NCI-H1105 (cell line): ENCODE measurements at places on chromosomes 2 and 18.

- no peak for DNase-seq
These were observed 26.3 kb downstream of the KIF3C start for GRCh38 chr2:25955869-25956535.

DNA sequence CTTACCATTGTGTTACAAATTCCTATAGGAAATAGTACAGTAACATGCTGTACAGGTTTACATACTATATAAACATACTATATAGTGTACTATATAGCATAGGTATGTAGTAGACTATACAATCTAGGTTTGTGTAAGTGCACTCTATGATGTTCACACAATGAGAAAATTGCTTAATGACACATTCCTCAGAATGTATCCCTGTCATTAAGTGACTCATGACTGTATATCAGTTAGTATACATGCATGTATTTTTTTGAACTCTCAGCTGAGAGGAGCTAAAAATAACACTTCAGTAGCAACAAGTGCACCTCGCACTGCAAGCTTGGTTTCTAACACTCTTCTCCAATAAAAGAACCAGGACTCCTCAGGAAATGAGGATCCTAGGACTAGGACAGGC is 19.5 kb upstream of the ASXL3 start:
- DNase-seq = no peak

GRCh38 chr2:148658807-148659722 is 14.5 kb downstream of the EPC2 start:
- DNase-seq = no peak

GRCh38 chr18:60888071-60888624 is 445.1 kb upstream of the CDH20 start:
- DNase-seq = no peak

GRCh38 chr2:51698021-51698420 is 666.1 kb upstream of the NRXN1 start:
- DNase-seq = no peak

DNA sequence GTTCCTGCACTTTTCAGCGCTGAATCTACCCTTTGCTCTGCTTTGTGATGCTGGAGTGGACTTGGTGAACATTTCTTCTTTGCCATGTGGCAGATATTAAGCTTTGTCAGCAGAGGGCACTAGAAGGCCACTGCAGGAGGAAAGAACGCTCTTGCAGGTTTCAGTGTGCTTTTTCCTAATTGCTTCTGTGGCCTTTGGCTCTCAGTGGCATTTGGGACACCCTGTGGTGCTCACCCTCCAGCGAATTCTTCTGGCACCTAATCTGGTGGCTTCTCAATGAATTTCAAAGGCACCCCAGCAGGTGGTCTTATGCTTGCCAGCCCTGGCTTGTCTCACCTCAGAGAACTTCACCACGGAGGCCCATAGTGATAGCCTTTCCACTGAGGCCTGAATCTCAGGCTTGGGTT is 146.7 kb downstream of the MYO3B start:
- DNase-seq = no peak

DNA sequence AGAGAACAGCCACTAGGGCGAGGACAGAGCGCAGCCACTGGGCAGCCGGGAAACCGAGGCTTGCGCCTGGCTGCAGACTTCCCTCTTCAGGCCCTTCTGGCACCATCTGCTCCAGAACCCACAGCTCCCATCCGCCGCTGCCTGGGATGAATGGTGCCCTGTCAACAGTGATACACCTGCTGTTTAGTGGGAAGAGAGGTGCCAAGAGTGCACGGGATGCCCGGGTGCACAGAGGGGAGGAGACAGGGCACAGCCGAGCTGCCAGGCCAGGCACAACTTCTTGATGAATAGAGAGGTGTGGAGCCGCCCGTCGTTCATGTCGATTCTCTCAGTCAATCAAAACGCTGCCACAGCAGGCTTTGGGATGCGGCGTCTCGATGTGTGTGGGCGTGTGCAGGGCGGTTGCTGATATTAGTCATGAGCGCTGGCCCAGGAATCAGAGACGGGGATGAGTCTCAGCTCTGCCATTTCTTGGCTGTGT is 39.5 kb downstream of the RRM2 start:
- DNase-seq = peak; percentile 83

DNA sequence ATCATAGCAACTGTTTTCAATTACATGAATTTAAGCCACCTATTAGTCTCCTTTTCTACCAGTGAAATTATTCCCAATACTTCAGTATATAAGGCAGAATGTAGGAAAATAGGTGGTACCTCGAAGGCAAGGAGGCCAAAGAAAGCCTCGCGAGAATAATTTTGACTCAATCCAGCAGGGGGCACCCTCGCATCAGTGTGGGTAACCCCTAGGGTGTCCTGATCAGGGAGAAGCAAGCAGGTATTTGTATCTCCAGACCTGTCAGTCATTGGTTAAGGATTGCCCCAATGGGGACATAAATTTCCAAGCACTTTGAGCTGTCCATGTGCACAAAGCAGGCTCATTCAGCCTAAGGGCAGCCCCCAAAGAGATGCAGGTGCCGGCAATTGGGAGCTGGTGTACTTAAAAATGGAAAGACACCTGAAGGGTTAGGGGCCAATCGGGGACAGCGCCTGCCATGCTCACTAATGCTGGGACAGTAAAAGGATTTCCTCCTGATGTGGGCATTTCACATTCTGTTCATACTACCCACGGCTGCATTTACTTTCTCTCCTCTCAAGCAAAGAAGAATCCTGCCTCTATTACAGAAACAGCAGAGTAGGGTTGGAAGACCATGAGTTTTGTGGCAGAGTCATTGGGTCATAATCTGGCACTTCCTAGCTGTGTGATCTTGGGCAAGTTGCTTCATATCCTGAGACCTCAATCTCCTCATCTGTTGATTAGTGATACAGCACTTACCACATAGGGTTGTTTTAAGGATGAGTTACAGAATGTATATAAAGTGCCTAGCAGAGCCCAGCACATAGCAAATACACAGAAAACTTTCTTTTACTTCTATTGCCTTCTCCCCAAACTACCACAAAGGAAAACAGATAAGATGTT is 136.1 kb downstream of the ICOS start:
- DNase-seq = no peak

DNA sequence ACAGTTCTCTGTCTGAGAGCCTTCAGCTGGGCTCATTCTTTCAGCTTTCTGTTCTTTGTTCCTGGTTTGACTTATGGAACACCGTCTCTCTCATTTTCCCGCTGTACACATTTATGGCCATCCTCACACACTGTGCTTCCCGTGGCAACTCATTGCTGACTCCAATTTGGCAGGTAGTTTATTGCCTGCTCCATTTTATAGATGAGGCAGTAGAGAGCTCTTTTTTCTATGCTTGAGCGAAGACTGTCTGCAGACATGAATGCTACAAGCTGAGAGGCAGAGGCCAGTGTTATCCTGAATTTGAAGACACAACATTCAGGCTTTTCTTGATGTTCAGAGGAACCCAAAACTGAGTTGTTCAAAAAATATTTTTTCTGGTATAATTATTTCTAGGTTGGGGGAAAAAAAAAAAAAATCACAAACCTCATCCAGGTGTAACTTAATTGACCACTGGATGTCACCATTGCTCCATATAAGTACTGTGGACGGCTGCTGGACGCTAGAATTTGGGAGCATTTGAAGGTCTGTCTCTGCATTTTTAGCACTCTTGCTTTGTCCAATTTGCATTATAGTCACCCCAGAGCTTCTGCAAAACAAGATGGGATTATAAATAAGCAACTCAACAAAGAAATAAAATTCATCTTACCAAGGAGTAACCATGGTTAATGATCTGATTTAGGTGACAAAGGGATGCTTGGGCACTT is 83.5 kb downstream of the HRH4 start:
- DNase-seq = peak; percentile 25

DNA sequence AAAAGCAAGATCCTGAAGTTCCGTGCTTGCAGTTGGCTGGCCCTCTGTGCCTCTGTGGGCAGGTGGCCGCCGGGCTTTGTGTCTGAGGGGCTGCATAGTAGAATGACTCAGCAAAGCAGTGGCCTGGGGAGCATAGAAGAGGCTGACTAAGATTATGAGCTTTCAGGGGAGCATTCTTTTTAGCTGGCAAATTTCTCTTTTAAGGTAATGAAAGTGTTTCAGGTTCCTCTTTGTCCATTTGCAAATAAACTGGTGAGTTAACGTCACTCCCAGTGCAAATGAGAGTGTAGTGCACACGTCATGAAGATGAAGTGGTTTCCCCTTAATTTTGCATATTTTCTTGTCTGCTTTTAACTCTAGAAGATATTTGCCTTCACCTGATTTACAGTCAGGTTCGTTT is 98.6 kb downstream of the BCL2L11 start:
- DNase-seq = no peak

GRCh38 chr18:41594582-41594981 is 360.5 kb upstream of the PIK3C3 start:
- DNase-seq = no peak

GRCh38 chr2:82853299-82853698 is 1605.8 kb downstream of the SUCLG1 start:
- DNase-seq = no peak

DNA sequence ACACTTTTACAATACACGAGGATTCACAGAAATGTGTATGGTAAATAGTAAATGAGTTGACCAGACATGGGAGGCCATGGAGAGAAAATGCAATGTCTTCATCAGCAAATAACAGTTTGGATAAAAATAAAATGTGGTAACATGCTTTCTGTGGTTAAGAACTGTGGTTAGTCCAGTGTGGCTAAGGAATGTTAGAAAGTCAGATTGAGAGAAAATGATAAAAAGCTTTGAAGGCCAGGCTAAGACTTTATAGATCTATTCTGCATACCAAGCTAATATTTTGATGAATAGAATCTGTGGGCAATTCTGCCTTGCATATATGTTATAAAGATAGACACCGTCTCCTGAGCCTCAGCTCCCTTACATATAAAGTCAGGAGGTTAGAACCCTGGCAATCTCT is 215.9 kb downstream of the SOX11 start:
- no peak for DNase-seq
